ENCODE measurements at places on chromosomes 12 and 14.

DNA sequence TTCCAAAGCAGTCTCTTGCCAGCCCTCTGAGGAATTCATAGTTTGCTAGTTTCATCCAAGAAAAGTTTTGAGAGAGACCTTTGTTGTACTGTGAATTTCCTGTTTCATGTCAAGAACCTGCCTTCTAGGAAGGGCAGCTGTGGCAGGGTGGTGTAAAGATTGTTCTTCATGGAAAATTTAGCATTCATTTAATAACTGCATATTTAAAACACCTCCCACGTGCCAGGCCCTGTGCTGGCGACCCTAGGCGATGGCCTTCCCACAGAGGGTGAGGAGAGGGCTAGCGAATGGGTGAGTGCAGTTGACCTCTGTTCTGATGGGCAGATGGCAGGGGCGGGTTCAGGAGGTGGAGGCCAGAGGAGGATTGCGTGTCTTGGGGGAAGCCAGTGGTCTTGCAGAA lies 43.2 kb downstream of the MLXIP start:
- DNase-seq = no peak

DNA sequence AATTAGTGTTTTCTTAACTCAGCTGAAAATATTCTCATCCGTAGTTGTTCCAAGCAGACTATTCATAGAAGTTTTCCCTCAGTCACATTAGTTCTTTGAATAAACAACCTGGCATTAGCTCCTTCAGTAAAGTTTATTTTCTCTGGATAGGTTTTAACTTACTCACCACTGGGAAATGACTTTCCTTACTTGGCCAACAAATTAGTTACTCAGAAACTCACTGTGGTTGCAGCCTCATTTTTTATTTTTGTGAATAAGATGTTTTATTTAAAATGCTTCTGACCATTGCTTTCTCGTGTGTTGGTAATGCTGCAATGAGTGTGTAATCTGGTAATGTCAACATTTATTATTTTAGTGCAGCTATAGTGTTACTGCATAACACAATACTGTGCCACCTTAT lies 74.9 kb downstream of the NOVA1 start:
- no peak for DNase-seq

GRCh38 chr14:71322655-71323250 lies 415.5 kb downstream of the PCNX1 start:
- DNase-seq = peak; percentile 54

DNA sequence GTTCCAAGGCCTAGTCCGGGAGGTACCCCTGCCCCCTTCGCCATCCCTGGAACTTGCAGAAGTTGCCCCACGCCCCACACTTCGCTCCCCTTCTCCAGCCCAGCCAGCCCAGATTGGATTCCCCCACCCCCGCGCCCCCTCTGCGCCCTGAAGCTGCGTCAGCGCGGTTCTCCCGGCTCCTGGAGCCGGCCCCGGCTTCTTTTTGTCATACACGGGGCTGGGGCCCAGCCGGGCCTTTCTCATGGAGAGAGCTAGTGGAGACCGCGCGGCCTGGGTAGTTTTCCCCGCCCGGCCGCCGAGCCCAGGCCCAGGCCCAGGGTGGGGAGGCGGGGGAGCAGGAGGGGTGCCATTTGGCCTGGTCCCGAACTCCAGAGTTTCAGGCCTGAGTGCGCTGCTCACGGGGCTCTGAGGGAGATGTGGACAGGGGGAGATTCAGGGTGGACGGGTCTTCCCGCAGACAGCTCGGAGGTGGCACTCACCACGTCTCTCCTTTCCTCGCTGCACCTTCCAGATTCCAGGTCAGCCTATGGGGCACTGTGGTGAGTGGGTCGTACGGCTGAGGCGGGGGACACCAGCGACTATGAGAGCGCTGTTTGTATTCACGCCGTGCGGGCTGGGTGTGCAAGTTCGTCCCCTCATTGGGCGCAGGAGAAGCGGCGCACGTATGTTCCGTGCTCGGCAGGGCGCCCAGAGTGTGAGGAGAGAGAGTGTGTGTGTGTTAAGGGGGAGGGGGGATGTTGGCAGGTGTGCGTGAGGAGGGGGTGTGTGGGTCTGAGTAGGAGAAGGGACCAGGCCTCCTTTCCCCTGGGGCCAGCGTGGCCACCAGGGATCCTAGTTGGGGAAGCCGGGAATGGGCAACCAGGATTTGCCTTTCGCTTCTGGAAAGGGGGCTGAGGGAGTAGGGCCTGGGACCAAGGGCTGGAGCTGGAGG lies 785 bp upstream of the LHX5 start:
- no peak for DNase-seq

GRCh38 chr12:4563336-4563735 lies 1.3 kb downstream of the DYRK4 start:
- DNase-seq = no peak

DNA sequence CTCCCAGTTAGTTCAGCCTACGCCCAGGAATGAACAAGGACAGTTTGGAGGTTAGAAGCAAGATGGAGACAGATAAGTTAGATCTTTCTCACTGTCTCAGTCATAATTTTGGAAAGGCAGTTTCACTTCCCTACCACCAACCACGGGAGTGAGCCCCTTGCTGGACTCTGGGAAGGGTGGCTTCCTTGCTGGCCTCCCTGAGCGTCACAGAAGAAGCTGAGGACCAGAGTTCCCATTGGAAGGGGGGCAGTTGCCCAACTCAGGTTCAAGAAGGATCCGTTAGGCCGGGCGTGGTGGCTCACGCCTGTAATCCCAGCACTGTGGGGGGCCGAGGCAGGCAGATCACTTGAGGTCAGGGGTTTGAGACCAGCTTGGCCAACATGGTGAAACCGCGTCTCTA lies 106.2 kb upstream of the MAX start:
- no peak for DNase-seq

DNA sequence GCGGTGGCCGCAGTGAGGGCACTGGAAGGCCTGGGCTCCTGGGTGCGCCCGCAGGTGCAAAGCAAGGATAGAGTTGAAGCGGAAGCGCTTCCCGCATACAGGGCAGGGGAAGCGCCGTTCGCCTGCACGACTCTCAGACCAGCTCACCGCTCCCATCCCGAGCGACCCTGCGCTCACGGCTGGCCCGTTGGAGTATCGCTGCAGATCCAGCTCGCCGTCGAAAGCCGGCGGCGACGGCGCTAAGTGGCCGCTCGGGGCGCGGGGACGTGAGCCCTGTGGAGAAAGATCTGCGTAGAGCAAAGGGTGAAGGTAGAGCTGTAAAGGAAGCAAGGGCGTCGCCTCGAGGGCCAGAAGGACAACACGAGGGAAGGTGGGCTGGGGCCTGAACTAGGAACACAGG lies 5.4 kb downstream of the ZNF219 start:
- DNase-seq = no peak

- no peak for DNase-seq
These were observed 1.2 kb upstream of the OAS2 start for GRCh38 chr12:112977139-112977538.

DNA sequence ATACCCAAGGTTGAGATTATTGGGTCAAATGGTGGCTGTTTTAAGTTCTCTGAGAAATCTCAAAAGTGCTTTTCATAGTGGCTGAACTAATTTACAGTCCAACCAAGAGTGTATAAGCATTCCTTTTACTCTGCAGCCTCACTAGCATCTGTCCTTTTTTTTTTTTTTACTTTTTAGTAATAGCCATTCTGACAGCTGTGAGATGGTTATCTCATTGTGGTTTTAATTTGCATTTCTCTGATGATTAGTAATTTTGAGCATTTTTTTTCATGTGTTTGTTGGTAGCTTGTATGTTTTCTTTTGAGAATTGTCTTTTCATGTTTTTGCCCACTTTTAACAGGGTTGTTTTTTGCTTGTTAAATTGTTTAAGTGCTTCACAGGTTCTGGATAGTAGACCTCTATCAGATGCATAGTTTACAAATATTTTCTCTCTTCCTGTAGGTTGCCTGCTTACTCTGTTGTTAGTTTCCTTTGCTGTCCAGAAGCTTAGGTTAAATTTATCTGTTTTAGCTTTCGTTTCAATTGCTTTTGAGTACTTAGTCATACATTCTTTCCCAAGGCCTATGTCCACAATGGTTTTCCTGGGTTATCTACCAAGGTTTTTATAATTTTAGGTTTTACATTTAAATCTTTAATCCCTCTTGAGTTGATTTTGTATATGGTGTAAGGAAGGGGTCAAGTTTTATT lies 881.3 kb upstream of the SEL1L start:
- DNase-seq = no peak

DNA sequence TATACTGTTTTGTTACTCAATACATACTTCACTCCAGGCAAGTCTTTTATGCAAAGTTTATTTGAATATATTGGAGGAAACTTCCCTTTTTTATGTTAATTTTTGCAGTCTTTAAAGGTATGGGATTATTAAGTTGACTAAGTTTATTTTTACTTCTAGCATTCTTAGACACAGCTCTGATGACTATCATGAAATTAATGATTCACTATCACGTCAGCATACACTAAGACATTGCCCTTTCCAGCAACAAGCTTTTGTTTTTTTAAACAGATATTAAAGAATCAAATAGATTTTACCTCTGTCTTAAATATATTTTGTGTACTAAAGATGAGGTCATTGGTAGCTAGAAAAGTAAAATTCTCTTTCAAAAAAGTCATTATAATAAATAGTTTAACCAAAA lies 52.1 kb downstream of the DERA start:
- no peak for DNase-seq

DNA sequence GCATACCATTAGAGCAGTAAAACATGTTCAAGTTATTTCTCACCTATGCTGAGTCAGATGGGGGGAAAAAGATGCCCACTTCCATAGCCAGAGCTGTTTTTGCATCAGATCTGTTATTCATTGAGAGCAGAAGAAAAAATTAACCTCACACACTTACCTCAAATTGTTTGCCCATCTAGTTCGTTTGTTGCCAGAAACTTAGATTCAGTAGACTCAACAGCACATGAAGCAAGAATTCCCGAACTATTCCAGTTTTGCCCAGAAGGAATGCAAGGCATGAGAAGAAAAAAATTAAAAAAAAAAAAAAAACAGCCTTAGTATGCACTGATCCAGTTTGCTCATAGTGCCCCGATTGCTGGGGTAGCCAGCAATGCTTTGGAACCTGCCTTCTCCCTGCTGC lies 12.4 kb upstream of the DPF3 start:
- DNase-seq = no peak

Data from head of caudate nucleus (tissue), 42 donors.